Left colon (tissue), 2 donors: ENCODE measurements at places on chromosomes 12 and 14.

DNA sequence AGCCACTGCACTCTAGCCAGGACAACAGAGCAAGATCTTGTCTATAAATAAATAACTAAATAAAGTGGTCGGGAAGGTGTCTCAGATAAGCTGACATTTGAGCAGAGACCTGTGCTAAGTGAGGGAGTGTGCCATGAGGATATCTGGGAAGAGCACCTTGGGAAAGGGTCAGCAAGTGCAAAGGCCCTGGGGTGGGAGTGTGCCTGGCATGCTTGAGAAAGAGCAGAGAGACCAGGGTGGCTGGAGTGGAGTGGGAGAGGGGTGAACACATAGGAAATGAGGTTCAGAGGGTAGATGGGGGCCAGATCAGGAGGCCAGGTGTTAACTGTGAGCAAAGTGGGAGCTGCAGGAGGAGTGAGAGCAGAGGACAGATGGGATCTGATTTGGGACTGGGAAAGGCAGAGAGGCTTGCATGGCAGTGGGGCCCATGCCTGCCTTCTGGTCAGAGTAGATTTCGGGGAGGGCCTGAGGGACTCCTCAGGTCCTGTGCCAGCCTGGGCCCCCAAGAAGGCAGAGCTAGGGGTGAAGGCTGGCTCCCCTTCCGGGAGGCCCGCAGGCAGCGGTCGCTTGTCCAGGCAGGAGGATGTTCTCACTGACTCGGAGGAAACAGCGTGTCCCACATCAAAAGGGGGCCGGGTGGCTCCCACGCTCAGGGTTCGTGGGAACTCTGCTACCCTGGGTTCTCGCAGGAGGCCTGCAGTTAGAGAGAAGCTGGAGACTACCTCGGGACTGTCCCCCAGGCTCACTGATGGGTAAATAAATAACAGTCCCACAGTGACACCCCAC is 32.6 kb downstream of the DTX1 start:
- DNase-seq, result peak; percentile 28

DNA sequence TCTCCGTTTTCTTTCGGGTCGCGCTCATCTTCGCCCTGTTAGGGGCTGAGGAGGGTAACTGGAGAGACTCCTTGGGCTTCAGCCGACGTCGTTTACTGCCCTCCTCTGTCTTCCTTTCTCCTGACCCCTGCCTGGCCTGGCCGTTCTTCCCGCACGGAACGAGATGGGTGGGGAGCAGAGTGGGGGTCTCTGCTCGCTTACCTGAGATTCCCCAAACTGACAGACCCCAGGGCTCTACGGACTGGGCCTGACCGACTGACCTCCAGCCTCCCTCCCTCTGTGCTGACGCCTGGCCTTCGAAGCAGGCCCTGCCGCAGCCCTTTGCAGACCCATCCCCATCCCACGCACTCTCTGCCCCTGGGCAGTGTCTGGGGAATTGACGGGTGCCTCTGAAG is 439 bp downstream of the GOLGA5 start:
- no peak for DNase-seq

- no peak for DNase-seq
Observed at GRCh38 chr12:30533558-30534265, 162.0 kb downstream of the IPO8 start.

DNA sequence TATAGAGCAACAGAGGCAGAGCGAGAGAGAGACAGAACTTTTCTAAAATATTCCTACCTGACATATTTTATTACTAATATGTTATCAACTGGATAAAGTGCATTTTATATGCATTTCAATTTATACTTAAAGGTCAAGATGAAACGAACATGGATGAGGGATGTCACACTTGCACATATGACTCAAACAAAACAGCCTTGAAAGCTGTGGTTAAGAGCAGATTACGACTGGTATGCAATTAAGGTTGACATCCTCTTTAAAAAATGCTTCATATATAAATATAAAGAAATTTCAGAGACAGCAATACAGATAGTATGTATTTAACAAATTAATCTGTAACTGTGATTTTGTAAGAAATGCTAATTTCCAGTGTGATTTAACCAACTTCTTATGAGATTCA is 52.5 kb downstream of the LMO3 start:
- no peak for DNase-seq

GRCh38 chr12:116278667-116279066 is 1.2 kb upstream of the MED13L start:
- DNase-seq, result no peak

DNA sequence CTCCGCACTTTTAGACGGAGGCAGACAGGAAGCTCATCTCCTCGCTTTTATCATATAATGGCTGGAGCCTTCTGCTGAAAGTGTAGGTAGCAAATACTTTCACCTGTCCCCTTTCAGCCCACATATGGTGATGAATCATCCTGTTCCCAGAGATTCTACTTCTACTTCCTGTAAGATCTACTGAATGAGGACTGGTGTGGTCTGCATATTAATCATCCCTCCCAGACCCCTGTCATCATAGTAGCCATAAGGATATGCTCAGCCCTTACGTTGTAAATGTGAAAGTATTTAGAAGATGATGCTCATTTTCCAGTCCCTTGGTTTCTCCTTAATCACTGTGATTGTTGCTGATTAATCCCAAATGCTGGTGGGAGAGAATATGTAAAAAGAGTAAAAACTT is 268.2 kb upstream of the GRIP1 start:
- no peak for DNase-seq

DNA sequence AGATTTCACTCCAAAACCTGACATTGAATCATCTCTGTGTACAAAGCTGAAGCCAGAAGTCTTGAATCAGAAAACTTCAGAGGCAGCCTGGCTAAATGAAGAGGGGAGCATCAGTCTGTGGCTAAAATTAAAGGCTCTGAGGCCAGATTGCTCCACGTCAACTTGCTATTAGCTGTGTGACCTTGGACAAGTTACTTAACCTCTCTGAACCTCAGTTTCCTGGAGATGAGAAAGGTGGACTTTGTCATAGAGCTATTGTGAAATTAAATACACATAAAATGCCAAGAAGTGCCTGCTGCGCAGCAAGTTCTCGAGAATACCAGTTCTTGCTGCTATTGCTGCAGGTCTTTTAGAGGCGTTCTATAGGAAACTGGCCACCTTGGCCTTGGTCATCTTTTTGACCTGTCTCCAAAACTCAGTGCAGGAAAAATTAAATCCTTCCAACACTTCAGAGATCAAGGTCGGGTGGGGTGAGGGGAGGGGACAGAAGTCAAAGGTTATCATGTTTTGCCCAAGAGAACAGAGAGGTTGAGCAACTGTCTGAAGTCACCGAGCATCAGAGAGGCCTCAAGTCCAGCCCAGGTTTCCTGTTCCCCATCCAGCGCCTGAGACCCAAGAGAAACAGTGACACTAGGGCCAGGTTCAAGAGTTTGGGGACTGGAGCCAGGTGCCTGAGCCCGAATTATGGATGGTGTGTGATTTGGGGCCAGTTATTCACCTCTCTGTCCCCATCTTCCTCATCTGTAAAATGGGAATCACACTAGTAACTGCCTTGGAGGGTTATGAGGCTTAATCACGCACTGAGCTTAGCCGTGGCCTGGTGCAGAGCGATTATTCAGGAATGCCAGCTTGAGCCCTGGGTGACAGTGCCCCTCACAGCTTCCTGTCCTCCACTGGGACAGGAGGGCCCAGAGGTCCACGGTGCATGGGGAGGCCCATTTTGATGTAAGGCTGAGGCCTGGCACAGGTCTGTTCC is 1.1 kb downstream of the SERPINA1 start:
- DNase-seq, result no peak

DNA sequence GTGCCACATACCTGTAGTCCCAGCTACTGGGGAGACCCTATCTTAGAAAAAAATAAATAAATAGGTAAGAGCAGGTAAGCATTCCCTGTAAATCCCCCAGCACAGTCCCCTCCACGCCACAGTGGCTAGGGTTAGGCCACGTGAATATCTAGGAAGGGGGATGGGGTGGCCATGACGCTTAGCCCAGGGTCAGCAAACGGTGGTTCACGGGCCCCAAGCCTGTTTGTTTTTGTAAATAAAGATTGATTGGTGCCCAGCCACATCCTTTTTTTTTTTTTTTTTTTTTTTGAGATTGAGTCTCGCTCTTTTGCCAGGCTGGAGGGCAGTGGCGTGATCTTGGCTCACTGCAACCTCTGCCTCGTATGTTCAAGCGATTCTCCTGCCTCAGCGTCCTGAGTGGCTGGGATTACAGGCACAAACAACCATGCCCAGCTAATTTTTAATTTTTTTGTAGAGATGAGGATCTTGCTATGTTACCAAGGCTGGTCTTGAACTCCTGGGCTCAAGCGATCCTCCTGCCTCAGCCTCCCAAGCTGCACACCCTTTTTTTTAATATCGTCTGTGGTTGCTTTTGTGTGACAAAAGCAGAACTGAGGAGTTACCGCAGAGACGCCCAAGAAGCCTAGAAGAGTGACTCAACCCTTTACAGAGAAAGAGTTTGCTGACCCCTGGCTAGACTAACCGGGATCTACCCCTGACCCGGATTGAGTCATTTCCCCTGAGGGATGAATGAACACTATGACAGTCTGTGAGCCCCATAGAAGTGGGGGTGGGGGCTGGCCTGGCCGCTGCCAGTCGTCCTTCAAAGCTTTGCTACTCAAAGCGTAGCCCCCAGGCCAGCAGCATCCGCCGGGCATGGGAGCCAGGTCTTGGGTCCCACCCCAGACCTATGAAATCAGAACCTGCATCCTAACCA is 113.7 kb upstream of the NCOR2 start:
- DNase-seq, result no peak

GRCh38 chr14:79855789-79856188 is 355.5 kb downstream of the DIO2 start:
- DNase-seq, result no peak

GRCh38 chr12:69545081-69545480 is 40.2 kb upstream of the CCT2 start:
- no peak for DNase-seq

DNA sequence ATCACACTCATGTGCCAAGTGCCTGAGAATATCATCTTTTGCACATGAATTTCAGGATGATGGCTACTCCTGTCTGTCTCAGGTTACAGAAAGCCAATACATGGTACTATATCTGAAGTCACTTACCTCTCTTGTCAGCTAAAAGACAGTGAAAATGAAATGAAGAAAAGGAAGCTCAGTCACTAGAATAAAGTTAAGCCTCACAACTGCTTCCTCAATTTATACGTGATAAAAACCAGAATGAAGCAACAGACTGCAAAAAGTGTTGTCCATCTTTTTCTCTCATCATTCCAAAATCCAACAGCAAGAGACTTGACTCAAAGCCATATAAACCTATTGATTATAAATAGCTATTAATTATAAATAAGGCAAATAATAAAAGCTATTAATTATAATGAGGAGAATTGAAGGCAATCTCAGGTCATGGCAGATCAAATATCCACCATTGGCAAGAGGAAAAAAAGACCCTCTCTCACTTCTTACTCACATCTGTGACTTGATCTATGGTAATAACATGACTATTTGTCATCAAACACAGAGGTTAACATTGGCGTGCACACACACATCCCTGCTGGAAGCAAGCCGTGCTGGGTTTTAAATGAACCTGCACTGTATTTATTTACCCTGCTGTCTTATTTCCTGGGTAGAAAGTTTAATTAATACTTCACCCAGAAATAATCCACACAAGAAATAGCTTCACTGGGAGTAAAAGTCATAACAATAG is 10.0 kb downstream of the NIN start:
- no peak for DNase-seq
